ENCODE measurements at places on chromosomes 16 and 17. TPM values are rescaled to one million over a fixed set of nuclear protein-coding genes. Genes with fewer than 3 reads are reported as not detected.

UBFD1 gene
- 56.0 TPM for total RNA-seq

NUP85 gene
- 30.3 TPM for total RNA-seq

SRL gene
- 0.68 TPM for total RNA-seq

ABAT gene
- total RNA-seq: 9.3 TPM

CNTNAP4 gene
- total RNA-seq: not detected

KDM6B gene
- 9.5 TPM for total RNA-seq

SLC6A2 gene
- not detected for total RNA-seq

CD300C gene
- 2.5 TPM for total RNA-seq

CRHR1 gene
- not detected for total RNA-seq

SSTR5 gene
- total RNA-seq: 3.0 TPM
